NCI-H2081 (cell line): ENCODE measurements at places on chromosomes 1 and 21.

- DNase-seq = no peak
Measured at GRCh38 chr1:6795203-6795602, 9.9 kb downstream of the CAMTA1 start.

DNA sequence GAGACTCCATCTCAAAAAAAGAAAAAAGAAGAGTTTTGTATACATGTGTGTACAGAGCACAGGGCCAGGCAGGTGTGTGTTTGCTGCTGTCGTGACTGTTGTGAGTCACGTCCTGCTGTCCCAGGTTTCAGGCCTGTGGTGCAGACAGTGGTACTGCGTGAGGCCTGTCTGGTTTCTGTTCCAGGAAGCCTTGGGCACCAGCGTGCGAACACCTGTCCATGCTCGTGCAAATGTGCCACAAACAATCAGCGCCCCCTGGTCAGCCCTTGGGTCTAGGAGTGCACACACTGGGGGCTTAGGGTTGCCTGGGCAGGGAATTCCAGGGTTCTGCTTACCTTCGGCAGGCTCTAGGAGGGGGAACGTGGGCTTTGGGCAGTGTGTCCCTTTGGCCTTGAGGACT, 16.9 kb downstream of the GPR157 start:
- DNase-seq = no peak

- no peak for DNase-seq
Measured at GRCh38 chr1:30250338-30250983, 472.9 kb downstream of the MATN1 start.

DNA sequence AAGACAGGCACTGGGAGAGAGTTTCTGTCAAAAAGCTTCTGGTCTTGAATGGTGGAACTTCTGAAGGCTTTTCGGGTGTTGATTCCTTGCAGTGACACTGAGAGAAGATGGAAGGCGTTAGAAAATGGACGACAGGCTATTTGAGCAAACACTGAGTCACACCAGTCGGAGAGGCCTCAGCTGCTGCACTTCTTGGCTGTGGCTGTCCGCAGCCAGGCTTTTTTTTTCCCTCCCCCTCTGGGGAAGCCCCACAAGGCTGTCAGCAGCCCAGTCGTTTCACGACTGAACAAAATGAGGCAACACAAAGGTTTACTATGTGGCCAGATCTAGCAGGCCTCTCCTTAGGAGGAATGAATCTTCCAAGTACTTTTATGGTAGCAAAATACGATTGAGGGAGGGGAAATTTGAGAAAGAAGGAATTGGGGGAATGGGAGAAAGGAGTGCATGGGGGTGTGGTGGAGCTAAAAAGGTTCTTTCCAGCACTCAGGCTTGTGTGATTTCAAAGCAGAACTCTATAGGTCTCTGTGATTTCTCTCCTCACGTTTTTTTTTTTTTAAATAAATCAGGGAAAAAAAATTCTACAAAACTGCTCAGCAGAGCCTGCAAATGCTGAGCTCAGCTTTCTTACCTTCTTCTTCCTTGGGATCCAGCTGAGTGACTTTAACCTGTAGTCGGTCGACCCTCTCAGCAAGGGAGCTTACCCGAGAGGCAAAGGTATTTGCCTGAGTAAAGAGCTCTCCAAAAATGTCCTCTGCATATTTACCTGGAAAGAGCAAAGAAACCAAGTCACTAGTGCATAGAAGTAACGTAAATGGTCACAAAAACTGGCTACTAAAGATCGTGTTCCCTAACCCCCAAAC, 26.1 kb downstream of the GPR3 start:
- no peak for DNase-seq

GRCh38 chr1:157040802-157041201, 4.7 kb downstream of the ARHGEF11 start:
- DNase-seq = no peak
